ENCODE measurements at places on chromosomes 1 and 21.

DNA sequence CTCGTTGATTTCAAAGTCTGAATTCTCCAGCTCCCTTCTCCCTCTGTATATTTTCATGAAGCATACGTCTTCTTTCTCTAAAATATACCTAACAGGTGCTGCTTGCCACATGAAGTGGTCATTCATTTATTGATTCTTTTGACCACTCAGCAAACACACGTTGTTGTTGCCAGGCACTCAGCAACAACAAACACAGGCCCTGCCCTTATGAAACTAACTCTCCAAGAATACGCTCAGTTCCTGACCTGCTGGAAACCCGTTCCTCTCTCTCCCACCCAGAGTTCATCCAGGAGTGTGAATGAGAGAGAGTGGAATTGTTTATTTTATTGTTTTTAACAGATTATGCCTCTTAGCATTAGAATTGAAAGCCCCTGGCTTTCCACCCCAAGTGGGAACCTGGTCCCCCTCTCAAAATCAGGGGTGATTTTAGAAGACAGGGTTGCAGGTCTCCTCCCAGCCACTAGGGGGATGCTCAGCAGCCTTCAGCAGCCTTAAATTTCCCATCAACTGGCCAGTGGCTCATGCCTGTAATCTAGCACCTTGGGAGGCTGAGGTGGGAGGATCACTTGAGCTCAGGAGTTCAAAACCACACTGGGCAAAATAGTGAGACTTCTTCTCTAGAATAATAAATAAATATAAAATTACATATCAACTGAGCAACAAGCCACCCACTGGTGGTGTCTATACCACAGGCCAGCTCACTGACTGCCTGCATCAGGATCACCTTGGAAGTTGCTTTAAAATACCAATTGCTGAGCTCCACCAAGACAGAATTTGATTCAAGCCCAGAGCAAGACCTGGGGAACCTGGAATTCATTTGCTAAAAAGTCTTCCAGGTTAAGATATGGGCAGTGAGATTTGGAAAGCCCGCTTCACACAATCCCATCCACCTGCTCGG, 181.0 kb upstream of the KLHDC7A start:
- no peak for DNase-seq

DNA sequence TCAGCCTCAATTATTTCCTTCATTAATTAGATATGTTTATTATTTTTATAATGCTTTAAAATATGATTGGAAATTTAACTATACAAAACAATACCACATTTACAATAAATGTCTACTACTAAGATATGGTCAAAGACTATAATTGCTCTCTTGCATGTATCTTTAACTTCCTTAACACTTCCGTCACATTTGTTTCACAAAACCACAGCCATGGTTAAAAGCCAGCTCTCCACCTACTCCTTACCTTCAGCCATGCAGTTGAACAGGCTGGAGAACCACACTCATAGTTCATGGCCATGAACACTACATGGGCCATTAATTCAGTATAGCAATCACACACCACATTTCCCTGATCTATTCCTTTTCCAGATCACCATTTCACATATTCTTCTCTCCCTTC, 72.2 kb downstream of the NME7 start:
- no peak for DNase-seq

GRCh38 chr1:184941735-184942134, 32.6 kb downstream of the NIBAN1 start:
- DNase-seq: no peak

DNA sequence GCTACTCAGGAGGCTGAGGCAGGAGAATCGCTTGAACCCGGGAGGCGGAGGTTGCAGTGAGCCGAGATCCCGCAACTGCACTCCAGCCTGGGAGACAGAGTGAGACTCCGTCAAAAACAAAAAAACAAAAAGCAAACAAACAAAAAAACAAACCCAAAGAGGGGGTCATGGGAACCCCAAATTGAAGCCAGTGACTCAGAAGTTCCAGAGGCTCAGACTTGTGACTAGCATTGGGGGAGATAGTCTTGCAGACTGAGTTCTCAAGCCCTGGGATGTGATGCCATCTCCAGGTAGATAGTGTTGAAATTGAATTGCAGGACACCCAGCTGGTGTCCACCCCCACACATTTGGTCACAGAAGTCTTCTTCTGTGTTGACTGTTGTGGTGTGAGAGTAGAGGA, 24.9 kb upstream of the ENO1 start:
- peak; percentile 29 for DNase-seq

- no peak for DNase-seq
Observed at GRCh38 chr1:247175458-247175857, 3.6 kb upstream of the ZNF124 start.

DNA sequence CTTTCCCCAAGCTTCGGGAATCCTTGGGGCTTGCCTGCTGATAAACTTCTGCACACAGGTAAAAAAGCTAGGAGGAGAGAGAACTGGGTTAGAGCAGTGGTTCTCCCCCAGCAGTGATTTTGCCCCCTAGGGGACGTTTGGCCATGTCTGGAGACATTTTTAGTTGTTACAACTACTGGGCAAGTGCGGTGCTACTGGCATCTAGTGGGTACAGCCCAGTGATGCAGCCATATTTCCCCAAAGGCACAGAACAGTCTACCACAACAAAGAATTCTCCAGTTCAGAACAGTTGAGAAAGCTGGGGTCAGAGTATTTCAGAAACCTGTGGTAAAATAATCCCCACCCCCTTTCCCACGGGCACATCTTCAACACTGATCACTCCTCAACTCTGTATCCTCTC, 41.3 kb downstream of the LRRC71 start:
- no peak for DNase-seq

GRCh38 chr1:39835935-39836594, 47.2 kb downstream of the TRIT1 start:
- no peak for DNase-seq

DNA sequence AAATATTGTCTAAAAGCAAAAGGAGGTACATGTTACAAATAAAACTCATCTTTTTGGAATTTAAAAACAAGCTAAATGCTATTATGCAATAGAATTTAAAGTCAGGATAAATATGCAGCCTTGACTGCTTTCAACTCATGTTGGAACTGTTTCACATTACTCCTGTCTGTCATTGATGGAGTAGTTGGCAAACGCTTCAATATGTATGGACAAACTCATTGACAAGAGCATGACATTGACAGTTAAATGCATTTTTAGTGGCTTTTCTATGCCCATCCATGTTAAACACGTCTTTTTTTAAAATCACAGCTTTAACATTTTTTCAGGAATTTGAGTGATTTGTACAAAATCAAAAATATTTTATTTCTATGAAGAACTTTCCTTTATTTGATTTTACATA, 1560.5 kb downstream of the KCNT2 start:
- no peak for DNase-seq

- no peak for DNase-seq
Observed at GRCh38 chr21:34810786-34811185, 142.0 kb downstream of the CLIC6 start.
